ENCODE measurements at places on chromosomes 2 and 18. TPM values are rescaled to one million over a fixed set of nuclear protein-coding genes. Genes with fewer than 3 reads are reported as not detected.

The G6PC2 gene
- total RNA-seq: not detected

DNA sequence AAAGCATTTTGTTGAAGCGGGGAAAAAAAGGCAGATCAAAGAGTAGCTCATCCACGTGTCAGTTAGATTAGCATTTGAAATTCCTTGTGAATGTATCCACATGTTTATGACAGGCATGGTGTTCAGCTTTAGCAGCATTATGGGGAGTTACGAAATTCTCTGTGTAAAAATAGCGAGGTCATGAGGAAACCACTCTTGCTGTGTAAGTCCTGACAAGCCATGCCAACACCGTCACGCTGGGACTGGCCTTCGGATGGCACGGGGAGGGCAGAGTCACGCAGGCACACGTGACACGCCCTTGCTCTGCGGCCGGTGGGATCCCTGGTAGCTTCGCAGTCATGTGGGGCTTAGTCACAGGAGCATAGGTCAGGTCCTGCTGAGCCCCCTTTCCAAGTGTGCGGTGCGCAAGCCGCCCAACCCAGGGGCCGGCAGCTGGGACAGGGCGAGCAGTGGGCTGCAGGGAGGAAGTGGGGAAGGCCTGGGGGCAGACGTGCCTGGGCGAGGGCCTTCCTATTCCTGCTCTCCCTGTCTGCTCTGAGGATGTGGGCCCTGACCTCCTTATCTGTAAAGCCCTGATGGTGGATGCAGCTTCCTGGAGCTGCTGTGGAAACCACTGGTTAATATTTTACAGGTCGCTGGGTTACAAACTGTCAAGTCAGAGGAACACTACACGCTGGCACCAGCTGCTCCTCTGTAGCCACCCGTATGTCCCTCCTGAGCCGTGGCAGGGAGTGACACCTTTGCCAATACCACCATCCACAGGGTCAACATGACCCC is 18.0 kb downstream of the MBP start:
- DNase-seq: peak; percentile 99

DNA sequence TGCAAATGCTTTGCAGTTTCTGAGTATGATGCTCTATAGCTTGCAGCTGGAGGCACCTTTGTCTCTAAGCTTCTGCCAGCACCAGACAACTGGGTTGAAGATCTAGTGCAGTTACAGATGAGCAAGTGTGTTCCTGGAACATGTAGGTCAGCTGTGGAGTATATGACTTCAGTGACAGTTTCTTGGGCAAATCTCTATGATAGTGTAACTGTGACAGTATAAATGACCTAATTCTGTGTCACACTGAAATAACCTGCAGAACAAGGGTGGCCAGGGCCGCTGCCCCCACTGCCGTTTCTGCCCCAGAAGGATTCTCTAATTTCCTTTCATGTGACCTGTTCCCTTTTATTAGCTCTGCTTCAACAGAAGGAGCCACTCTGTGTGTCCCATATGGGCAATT is 145.3 kb upstream of the DAPL1 start:
- no peak for DNase-seq

GRCh38 chr2:216004697-216005283 is 8.6 kb downstream of the MREG start:
- no peak for DNase-seq

The LRATD1 gene
- 13.4 TPM for total RNA-seq

DNA sequence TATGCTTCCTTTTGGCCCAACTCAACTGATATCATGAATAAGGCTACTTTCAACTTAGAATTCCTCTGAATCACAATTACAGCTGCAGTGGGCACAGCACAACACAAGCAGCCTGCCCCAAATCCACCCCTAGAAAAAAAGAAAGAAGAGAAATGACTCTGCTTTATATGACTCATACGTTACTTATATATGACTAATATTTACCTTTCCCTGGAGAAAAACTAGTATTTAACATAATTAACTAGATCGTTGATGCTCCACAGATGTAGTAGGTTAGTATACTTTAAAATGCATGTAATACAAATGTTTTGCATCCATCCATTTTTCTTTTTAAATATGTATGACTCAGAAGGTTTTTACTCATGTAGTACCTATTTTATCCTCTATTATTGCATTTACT is 133.3 kb upstream of the UNC80 start:
- peak; percentile 43 for DNase-seq

- no peak for DNase-seq
Measured at GRCh38 chr18:69529151-69529550, 128.5 kb downstream of the DOK6 start.

The UGT1A3 gene
- 4.1 TPM for total RNA-seq

The KLF7 gene
- total RNA-seq: 16.8 TPM

- DNase-seq: peak; percentile 73
Measured at GRCh38 chr2:175111200-175111657, 56.8 kb downstream of the ATF2 start.
